ENCODE measurements at places on chromosomes 2 and 18. TPM values are rescaled to one million over a fixed set of nuclear protein-coding genes. Genes with fewer than 3 reads are reported as not detected.

DNA sequence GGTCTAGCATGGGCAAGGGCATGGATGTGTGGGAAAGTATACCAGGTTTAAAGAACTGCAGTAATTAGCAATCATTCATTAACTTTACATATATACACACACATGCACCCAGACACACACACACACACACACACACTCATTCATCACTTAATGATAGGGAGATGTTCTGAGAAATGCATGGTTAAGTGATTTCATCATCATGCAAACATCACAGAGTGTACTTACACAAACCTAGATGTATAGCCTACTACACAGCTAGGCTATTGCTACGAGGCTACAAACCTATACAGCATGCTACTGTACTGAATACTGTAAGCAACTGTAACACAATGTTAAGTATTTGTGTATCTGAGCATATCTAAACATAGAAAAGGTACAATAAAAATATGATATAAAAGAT lies 83.6 kb downstream of the COLEC12 start:
- no peak for DNase-seq

DNA sequence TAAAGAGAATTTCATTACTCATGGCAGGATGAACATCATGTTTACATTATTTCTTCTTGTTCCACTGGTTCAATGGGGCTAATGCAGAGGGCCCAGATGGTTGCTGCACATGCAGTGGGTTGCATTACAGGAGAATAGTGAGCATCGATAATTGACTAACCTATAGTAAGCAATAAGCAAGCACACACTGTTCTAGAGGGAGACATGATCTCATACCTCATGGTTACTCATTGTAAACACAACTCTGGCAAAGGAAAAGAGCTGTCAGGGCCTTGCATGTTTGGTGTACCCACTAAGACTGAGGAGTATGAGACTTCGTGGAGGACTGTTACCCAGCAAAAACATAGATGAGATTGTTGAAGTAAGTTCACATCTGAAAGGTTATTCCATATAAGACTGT lies 885.6 kb upstream of the VRK2 start:
- no peak for DNase-seq

Gene PREPL
- 43.1 TPM for total RNA-seq

Gene CD8A
- 0.24 TPM for total RNA-seq

DNA sequence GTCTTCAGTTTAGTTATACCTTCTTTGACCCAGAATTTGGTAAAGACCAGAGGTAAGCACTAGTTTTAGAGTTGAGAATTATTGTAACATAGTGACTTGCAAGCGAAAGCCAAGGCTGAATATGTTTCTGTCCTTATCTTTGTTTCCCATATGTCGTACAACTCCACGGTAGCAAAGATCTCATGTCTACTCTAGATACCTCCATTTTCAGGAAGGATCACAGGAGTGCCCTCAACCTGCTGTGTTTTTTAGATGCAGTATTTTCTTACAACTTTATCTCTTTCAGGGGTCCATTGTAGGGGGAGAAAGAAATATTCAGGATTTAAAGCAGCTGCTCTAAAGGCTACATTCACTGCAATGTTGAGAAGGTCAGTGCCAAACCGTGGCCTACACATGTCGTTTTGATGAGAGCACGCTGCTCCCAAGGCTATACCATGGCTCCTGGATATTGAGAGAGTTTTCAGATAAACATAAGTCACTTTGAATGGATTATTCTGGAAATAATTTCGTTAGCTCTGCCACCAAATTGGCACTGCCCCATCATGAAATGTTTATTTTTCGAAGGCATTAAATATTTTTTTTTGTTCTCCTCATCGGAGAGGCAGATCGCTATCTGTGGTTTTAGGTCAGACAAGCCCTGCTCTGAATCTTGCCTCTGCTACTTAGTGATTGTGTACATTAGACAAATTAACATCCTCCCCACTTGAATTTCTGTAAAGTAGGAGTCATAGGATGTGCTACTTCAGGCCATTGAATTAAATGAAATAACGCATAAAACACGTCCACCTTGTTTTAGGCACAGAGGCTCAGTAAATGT lies 2.1 kb downstream of the RHBDD1 start:
- no peak for DNase-seq

Gene SCN2A
- 0.52 TPM for total RNA-seq

DNA sequence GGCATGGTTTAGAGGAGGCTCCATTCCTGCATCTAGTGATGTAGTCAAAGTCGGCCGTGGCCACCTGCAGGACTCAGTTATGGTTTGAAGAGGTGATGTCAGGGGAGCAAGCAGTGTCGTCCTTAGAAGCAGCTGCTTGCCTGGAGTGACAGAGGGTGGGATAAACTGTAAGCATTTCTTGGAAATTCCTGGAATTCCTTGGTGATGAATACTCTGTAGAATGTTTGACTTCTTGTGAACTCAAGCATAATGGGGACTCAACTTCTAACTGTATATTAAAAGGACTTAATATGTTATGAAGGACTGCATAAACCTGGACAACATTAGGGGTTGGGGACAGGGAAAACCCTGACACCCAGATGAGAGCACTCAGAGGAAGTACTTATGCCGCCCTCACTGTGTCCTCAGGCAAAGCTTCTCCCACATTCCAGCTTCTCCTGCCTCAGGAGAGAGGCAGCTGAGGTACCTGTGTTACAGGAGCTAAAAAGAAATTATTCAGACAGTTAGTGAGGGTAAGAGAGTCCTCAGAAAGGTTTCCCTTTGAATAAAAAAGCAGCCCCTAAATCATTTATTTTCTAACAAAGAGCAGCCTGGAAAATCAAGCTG lies 459.9 kb upstream of the CELF4 start:
- peak; percentile 63 for DNase-seq

DNA sequence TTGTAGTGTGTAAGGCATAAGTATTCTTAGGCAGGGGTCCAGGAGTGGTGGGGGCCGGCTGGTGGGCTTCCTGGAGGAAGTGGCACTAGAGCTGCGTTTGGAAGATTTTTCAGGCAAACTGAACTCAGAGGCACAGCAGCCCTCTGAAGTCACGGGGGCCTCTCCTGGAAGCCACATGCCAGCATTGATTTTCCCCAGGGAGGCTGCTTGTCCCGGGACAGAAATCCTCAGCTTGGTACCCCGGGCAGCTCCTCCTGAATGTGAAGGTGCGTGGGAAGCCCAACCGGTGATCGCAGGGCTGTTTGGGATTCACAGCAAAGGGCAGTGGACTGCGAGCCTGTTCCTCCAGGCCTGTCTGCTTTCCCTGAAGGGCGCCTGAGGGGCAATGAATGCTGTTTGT lies 1.6 kb upstream of the PDIA6 start:
- peak; percentile 38 for DNase-seq

DNA sequence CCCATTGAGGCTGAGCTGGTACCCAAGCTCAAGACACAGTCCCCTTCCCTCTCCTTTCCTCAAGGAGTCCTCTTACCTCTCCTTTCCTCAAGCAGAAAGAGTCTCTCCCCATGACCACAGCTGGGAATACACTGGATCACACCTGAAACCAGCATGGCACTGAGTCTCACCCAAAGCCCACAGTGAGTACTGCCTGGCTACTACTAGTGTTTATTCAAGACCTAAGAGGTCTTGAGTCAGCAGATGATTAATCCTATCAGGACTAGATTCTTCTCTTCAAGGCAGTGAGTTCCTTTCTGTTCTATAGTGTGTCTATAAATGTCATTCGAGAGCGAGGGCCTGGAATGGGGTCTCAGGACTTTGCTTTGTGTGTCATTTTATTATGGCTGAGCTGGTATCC lies 111.4 kb downstream of the METTL4 start:
- DNase-seq, result no peak

GRCh38 chr2:9751831-9752230 lies 91.4 kb upstream of the TAF1B start:
- no peak for DNase-seq

Gene PPIL3
- 42.9 TPM for total RNA-seq

- no peak for DNase-seq
Observed at GRCh38 chr2:203713381-203713780, 6.9 kb downstream of the CD28 start.

- no peak for DNase-seq
Observed at GRCh38 chr2:227374158-227374557, 4.9 kb downstream of the TM4SF20 start.

- no peak for DNase-seq
Observed at GRCh38 chr18:21602299-21602587, 1.7 kb upstream of the ESCO1 start.

Gene CNTNAP5
- total RNA-seq, result 0.49 TPM
